ENCODE measurements at places on chromosomes 3 and 15. TPM values are rescaled to one million over a fixed set of nuclear protein-coding genes. Genes with fewer than 3 reads are reported as not detected.

The USP50 gene
- 0.85 TPM for total RNA-seq

The WDR72 gene
- not detected for total RNA-seq

The CPN2 gene
- total RNA-seq, result not detected

GRCh38 chr15:64072812-64073211 lies 20.8 kb downstream of the CIAO2A start:
- DNase-seq, result no peak

DNA sequence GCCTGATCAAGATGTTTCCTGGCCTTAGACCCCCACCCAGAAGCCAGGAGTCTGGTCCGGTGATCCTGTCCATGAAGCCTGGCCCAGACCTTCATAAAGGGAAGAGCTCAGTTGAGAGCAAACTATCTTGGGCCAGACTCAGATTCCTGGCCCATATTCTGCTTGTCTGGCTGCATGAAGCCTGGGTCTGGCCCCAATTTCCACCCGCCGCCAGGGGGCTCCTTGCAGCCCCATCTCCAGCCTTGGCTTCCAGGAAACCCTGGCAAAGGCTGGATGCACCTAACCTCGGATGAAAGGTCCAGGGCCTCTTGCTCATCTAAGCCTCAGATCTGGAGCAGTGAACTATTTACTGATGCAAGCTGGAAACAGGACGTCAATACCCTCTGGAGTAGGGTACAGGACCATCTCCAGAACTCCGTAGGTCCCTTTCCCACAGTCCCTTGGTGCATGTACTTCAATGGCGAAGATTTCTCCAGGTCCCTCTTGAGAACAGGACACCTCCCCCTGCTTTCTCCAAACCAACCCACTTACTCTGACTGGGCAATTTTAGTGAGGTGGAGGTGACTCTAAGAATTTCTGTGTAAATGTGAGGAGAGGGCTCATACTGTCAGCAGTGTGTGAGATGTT lies 5.6 kb downstream of the FOXL2 start:
- DNase-seq, result no peak

DNA sequence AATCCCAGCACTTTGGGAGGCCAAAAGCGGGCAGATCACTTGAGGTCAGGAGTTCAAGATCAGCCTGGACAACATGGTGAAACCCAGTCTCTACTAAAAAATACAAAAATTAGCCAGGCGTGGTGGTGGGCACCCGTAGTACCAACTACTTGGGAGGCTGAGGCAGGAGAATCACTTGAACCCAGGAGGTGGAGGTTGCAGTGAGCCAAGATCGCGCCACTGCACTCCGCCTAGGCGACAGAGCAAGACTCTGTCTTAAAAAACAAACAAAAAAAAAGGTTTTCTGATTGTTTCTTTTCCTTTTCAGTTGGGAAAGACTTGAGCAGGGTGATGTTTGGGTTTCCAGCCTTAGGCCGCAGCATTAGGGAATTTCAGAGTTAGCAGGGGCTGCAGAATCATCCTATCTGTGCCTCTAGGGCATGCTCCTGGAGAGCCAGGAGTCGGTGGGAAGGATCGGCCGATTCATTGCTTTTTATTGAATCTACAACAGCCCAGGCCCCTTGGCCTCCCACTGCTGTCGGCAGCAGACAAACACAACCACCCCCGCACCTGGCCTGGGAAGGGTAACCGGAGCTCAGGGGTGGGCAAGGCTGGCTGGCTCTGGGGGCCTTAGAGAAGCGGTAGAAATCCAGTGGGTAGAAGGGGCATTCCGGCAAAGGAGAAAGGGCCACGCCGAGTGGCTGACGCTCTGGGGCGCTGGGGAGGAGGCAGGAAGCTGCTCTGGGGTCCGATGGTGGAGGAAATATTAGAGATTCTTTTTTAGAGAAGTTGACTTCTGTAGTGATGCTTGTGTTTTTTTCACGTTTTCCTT lies 6.3 kb downstream of the CHAC1 start:
- DNase-seq, result no peak

- DNase-seq, result peak; percentile 94
Measured at GRCh38 chr15:62060113-62060895, at the start of gene VPS13C. Gene VPS13C, minus strand, starts transcription at chr15:62060447. Its CDS starts 73 bp downstream, at chr15:62060374.

GRCh38 chr3:169923189-169923588 lies 11.8 kb downstream of the SAMD7 start:
- DNase-seq, result no peak

DNA sequence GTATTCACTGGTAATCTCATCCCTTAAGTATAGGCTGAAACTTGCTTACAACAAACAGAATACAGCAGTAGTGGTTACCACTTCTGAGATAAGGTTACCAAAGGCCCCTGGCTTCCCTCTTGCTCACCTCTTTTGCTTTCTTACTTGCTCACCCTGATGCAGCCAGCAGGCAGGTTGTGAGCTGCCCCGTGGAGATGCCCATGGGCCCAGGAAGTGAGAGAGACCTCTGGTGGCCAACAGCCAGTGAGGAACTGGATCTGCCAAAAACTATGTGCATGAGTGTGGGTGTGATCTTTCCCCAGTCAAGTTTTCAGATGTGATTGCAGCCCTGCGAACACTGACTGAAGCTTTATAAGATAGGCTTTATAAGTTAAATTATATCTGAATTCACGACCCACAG lies 48.7 kb downstream of the NMNAT3 start:
- DNase-seq, result no peak

DNA sequence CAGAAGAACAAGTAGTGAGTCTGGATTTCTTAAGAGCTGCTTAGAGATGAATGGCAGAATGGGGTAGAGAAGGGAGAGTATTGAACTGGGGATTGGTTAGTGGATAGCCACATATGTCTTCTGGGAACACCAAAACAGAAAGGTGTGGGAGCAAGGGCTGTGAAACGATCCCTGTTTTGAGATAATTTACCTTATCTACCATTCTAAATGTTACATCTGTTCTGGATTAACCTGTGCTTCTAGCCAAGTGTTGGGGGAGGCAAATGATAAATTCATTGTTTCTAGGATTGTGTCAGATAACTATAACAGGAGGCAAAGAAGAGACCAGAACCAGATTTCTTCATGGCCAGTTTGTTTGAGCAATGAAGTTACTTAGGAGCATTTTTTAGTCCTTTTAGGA lies 8.4 kb downstream of the NR1D2 start:
- DNase-seq, result no peak

DNA sequence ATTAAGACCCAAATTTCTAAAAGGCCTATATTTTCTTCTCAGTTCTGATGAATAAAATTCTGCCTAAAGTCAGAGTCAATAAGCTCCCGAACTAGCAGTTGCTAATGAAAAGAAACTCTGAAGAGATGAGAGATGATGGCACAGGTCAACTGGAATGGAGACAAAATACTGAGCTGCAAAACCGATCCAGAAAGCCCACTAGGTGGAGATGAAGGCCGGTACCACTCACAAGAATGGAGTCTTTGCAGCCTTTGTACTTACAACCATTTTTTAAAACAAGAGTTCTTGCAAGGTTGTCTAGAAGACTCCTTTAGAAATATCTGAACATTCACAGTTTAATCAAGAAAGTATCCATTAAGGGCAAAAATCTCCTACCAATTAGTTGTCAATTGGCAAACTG lies 119.9 kb upstream of the TJP1 start:
- DNase-seq, result no peak
